ENCODE measurements at places on chromosomes 1 and 21.

- no peak for DNase-seq
Observed at GRCh38 chr1:56106531-56107274, 472.7 kb downstream of the PLPP3 start.

DNA sequence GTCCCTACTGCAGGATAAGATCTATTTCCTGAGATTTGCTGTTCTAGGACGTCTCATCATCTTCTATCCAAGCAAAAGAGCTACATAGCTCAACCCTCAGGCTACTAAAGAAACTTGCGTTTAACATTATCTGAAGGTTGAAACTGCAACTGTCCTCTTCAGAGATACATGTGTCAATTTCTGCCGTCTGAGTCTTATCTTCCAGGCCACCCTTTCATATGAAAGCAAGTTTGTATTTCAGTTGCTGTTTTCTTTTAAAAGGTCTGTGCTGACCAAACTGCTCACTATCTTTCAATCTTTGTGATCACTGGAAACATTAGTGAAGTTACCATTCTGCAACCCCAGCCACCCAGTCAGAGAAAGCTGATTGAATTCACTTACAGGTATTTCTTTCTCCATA lies 108.6 kb upstream of the RAB3GAP2 start:
- no peak for DNase-seq

DNA sequence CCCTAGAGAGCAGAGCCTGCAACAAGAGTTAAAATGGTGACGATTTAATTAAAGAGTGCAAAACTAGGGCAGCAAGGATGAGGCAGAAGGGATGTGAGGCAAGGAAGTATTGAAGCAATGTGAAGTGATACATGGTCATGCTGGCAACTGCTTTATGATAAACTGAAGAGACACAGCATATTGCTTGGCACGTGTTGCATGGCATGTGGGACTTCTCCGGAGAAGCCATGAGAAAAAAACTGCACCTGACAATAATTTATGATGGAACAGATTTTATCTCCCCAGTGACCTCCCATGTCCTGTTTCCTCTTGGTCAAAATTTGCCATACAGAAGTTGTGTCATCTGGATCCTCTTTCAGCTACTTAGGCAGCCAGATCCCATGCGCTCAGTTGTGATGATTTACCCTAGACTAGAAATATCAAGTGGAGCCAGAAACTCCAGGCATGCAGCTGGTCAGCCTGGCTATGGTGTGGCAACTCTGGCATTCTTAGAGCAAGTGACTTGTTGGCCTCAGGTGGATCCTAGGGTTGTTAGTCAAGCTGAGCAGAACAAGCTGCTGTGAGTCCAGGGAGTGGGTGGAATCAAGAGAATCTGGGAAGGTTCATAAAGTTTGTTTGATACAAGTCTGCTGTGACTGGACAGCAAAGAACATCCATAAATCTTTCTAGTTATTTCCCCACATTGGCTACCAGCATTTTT lies 611.4 kb upstream of the USP24 start:
- no peak for DNase-seq

DNA sequence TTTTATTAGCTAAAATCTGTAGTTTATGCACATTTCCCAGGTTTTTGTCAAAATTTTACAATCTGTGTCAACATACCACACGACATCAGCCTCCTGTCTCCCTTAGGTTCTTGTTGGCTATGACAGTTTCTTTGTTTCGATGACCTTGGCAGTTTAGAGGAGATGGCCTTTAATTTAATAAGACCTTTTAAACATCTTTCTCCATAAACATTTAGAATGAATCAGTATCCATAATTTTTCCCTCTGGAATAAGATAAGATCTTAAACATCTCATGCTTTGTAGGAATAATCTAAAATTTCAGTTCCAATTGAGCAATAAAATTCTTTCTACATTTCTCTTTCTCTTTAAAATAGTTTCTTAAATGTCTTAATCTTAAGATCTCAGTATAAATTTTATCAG lies 28.7 kb upstream of the DYRK1A start:
- no peak for DNase-seq

DNA sequence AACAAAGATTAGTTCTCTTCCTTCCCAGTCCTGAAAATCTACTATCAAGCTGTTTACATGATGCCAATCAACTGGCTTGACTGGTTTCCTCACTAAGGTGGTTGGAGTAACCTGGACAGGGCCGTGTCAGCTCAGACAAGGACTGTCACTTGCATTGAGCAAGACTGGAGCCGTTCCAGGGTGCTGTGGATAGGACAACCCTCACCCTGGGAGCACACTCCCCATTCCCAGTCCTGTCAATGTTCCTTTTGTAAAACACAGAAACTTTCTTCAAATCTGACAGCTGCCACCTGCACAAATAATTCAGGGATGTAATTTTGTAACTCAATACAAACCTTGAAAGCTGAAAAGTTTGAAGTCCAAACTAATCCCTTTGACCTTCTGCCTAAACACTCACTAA lies 31.4 kb downstream of the PLPP3 start:
- no peak for DNase-seq

- DNase-seq: no peak
Observed at GRCh38 chr1:211751438-211751837, 76.0 kb upstream of the NEK2 start.

GRCh38 chr1:204792354-204792692 lies 78.3 kb upstream of the NFASC start:
- no peak for DNase-seq

DNA sequence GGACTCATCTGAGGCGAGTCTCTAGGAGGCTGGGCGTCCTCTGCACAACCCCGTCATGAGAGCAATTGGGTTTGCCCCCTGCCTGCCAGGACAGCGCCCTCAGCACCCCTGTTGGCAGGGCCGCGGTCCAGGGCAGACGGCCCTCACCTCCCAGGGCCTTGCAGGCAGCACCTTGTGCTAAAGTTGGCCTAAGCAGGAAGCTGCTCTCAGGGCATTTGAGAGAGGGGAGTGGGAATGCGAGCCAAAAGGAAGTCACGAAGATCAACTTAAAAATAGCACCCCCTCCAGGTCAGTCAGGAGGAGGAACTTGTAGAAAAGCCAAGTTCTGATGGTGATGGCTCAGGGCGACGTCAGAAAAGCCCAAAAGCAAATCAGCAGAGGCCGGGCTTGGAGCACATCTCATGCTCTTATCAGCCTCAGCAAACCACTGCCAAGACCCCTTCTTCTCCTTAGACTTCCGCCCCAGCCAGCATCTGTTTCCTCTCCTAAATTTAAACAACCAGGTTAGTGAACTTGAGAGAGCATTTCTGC lies 12.6 kb upstream of the ADORA3 start:
- no peak for DNase-seq

DNA sequence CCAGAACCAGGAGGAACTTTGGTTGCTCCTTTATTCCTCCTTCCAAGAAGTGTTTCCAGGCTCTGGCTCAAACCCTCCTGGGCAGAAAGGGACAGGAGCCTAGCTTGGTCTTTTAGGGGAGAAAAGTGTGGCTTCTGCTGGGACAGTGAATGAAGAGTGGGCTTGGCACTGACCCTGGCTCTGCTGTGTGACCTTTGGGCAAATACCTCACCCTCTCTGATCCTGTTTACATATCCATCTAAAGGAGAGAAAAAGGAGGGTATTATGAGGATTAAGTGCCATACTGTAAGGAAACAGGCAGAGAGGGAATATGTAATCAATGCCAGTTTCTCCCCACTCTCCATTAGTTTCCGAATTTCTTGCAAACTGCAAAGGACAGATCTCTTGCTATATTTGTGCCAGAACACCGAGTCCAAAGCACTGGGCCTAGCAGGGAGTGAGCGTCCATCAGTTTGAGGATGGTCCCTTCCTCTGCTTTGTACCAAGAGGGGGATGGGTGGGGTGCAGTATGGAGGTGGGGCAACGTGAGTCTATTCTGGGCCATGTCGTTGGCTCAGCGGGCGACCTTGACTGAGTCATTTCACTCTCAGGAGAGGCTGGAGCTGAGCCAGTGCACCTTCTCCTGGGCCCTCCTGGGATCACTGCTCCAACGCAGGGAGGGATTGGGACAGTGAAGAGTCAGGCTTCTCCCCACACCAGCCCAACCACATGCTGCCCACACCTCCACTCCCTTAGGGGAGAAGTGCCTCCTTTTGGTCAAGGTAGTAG lies 38.4 kb downstream of the IGSF21 start:
- DNase-seq: no peak

- DNase-seq: no peak
Observed at GRCh38 chr1:201734786-201735185, 94.2 kb upstream of the IPO9 start.
